ENCODE measurements at places on chromosomes 5 and 9. TPM values are rescaled to one million over a fixed set of nuclear protein-coding genes. Genes with fewer than 3 reads are reported as not detected.

ACSL6 gene
- total RNA-seq: 1.6 TPM

- DNase-seq: no peak
Measured at GRCh38 chr5:85170183-85170582, 785.5 kb upstream of the EDIL3 start.

- no peak for DNase-seq
Measured at GRCh38 chr5:79076819-79077218, 7.3 kb downstream of the BHMT2 start.

- DNase-seq: no peak
Measured at GRCh38 chr9:127937056-127937387, 632 bp downstream of the DPM2 start.

- no peak for DNase-seq
Measured at GRCh38 chr5:35626108-35626507, 8.4 kb downstream of the SPEF2 start.

GRCh38 chr9:124010303-124010664, 1.3 kb upstream of the LHX2 start:
- DNase-seq: no peak

- DNase-seq: no peak
Measured at GRCh38 chr5:154375329-154376008, 70.3 kb upstream of the SAP30L start.

TXNDC8 gene
- total RNA-seq: not detected

FBP2 gene
- not detected for total RNA-seq

LCNL1 gene
- 0.20 TPM for total RNA-seq

DNA sequence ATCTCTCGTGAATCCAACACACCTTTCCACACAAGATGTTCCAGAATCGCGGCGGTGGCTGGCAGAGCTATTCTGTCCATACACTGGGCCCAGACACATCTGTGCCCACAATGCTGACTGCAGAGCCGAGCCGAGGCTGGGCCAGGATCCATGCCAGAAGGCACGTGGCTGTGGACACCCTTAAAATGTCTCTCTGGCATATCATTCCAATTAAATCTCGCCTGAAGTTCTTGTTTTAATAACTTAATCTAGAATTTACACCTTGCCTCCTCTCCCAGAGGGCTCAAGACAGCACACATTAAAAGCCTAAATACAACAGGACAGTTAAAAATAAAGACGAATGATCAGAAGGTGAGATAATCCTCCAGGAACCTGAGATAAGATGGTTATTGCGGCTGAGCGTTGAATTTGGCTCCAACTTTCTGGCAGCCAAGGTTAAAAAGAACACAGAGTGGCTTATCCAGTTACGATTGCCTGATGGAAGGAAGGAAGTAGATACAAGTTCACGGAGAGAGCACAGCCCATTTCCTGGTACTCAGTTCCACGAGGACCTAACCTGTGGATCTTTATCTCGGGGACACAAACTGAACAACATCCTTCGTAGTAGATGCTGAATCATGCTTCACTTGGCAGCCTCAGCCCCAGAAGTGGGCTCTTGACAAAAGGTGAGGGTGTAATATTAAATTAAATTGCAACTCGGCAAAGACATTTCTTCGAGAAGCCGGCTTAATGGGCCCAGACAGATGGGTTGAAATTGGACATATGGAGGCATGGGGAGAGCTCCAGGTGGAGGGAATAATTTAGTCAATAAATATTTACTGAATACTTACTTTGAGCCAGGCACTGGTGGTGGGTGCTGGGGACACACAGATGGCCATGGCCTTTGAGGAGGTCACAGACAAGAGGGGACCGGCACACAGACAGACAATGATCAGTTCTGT, 86.0 kb upstream of the TBC1D2 start:
- DNase-seq: no peak

- no peak for DNase-seq
Measured at GRCh38 chr5:90345684-90346083, 63.9 kb downstream of the CETN3 start.

Measured in H9 (cell line).